ENCODE measurements at places on chromosomes 13 and 19.

DNA sequence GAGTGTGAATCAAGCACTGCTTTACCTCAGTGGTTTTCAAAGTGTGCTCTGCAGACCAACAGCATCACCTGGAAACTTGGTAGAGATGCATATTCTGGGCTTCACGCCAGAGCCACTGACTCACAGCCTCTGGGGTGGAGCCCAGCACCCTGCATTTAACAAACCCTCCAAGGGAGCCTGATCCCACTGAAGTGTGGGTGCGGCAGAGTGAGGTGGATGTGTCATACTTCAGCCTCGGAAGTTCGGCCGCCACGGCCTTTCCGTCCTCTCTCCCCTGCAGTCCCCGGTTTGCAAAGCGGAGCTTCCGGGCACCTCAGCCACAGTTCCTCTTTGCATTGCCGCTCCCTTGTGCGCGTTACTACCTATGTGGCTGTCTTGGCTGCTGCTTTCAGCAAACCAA, 33.3 kb upstream of the MICU2 start:
- DNase-seq: no peak

DNA sequence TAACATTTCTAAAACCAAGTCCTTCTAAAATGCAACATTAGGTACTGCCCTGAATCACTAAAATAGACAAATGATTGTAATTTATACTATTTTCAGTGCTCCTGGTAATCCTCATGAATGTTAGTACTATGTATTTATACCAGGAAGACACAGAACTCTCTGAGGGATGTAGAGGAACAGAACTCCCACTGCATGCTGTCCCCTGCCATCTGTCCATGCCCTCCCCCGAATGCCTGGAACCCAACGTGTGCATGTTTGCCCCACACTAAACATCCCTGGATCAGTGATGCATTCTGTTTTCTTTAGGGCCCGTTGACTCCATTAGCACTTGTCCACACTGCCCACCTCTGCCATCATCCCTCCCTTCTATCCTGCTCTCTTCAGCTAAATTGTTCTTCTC, 26.5 kb downstream of the ENOX1 start:
- no peak for DNase-seq

DNA sequence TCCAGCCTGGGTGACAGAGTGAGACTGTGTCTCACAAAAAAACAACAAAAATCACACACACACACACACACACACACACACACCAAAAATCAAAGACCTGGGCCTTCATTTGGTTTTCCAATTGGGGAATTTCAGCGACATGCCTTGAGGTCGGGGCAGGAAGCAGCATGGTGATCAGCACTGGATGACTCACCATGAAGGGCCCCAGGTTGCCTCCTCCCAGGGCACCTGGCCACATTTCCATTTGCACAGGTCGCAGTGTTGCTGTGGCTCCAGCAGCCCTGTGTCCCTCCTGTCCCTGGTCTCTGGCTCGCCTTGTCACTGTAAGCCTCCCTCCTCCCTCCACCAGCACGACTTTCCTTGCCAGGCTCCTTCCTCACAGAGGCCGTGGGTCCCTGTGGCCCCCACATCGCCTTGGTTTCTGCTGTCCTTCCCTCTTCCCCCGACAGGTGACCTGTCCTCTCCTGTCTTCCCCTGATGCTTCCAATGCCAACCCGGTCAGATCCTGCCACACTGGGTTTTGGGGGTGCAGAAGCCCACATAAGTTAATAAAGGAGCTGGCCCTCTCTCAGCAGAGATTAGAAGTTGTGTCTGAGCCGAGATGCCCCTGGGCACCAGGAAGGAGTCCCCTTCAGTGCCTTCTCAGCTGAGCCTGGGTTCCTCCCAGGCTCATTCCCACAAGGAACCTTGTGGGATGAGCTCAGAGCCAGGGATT, 66.7 kb downstream of the GPR12 start:
- DNase-seq: no peak

- no peak for DNase-seq
Measured at GRCh38 chr13:86757236-86757978, 913.8 kb upstream of the SLITRK5 start.

DNA sequence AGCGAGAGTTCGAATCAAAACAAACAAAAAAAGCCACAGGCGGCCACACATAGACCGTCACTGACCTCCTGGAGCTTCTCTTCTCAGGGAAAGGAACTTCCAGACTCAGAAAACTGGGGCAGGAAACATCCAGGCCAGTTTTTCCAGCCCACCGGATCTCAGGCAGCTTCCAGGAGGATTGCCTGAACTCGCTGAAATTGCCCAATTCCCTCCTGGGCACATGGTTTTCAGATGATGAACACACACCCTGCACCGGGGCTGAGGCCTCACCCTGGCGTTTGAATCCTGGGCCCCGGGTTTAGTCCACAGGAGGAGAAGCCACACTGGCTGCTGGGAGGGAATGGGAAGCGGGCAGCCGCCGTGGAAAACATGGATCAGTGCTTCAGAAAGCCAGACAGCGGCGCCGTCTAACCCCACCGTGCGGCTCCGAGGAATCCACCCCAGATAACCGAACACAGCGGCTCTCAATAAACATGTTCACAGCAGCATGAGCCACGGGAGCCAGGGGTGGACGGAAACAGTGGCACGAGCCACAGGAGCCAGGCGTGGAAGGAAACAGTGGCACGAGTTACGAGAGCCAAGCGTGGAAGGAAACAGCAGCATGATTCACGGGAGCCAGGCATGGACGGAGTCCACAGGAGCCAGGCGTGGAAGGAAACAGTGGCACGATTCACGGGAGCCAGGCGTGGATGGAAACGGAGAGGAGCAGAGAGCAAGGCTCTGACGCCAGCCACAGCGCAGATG, 18.2 kb upstream of the PTBP1 start:
- peak; percentile 73 for DNase-seq

DNA sequence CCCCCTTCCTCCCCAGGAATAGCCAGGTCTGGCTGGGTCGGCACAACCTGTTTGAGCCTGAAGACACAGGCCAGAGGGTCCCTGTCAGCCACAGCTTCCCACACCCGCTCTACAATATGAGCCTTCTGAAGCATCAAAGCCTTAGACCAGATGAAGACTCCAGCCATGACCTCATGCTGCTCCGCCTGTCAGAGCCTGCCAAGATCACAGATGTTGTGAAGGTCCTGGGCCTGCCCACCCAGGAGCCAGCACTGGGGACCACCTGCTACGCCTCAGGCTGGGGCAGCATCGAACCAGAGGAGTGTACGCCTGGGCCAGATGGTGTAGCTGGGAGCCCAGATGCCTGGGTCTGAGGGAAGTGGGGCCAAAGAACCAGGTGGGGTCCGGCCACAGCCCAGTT, 3.2 kb downstream of the KLK2 start:
- peak; percentile 29 for DNase-seq

GRCh38 chr13:22451327-22451741, 729.4 kb upstream of the SGCG start:
- DNase-seq: peak; percentile 86

- DNase-seq: no peak
Measured at GRCh38 chr19:16244091-16244490, 46.4 kb downstream of the AP1M1 start.

- no peak for DNase-seq
Measured at GRCh38 chr13:97120976-97121375, 101.2 kb upstream of the MBNL2 start.

GRCh38 chr13:73073050-73073449, 14.2 kb downstream of the KLF5 start:
- no peak for DNase-seq

DNA sequence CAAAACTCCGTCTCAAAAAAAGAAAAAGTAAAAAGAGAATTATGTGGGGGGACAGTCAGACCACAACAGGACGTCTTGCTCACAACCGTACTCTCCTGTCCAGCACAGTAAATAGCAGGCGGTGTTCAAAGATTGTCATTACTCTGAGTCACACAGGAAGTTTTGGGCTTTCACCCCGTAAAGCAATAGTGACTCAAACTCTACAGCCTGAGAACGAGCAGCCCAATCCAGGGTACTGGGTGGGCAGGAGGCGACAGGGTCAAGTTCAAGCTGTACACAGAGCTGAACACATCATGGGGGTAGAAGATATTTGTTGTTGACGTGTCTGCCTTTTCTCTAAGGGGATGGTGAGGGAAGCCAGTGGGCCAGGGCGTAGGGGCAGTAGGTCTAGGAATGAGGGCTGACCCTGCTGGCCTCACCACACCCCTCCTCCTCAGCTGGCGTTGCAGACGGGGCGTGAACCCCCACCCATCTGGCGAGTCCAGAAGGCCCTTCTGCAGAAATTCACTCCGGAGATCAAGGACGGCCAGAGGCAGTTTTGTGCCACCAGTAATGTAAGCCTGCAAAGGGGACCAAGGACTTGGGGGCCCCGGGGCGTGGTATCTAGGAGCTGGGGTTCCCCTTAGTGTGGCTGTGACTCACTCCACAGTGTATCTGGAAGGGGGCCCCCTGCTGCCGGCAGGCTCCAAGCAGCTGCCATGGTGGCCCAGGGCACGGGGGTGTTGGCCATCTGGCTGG, 23.3 kb downstream of the PRR12 start:
- no peak for DNase-seq

- no peak for DNase-seq
Measured at GRCh38 chr13:20126541-20127261, 34.2 kb downstream of the GJA3 start.

GRCh38 chr19:28487999-28488398, 725.0 kb downstream of the UQCRFS1 start:
- no peak for DNase-seq

DNA sequence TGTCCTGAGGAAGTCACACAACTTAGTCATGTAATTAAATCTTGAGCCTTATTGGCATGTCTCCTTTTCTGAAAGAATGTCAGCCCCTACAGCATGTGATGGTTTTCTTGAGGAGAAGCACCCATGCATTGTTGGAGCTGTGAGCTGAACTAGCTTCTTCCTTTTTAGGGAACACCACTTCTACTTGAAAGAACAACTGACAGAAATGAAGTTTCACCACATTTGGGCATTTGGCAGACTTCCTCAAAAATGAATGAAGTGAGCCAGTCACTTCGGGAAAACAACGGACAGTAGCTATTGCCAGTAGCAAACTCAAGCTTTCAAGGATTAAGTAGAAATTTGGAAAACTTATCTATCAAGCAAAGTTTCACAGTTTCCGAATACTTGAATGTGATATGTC, 1351.3 kb downstream of the EFNB2 start:
- DNase-seq: no peak

DNA sequence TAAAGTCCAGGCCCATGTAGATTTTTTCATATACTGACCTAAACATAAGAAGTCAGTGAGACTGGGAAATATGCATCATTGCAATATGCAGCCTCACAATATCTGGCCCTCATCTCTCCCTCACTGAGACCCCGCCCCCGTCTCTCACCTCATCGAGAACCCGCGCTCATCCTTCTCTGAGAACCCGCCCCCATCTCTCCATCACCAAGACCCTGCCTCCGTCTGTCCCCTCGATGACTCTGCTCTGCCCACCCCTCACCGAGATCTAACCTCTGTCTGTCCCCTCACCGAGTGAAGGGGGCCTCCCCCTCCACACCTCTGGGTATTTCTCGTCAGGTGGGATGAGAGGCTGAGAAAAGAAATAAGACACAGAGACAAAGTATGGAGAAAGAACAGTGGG, 20.5 kb upstream of the ZNF846 start:
- DNase-seq: no peak

GRCh38 chr19:53982001-53982451, 9.4 kb upstream of the CACNG6 start:
- DNase-seq: peak; percentile 69

DNA sequence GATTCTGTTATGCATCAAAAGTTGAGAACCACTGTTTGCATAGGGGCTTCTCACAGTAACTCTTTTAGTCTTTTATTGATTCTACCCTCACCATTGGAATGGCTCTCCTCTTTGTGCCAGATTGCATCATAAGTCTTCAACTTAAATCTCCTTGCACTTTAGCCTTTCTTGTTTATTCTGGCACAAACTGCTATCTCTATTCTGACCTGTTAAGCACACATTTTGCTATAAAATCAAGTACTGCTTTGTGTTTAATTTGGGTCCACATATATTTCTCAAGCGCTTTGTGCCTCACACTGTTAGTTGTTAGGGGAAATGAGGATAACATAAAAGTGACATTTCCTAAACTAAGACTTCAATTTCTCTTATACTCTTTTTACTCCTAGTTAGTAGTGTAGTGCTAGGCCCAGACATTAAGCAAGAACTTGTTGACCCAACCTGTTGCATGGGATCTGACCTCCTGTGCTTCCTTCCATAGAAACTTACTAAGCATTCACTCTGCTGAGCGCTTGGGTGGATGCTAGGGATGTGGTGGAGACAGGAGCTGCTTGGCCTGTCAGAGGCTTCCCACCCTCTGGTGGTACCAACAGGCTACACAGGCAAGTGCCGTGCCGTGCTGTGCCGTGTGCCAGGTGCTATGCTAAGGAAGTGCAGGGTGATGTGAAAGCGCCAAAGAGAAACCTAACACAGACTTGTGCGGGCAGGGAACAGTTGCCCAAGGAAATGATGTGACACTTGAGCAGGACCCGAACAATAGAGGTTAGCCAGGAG, 1.2 kb downstream of the UTP14C start:
- DNase-seq: no peak

GRCh38 chr13:98445340-98446233, 131.3 kb downstream of the STK24 start:
- peak; percentile 83 for DNase-seq

- no peak for DNase-seq
Measured at GRCh38 chr13:89518289-89519077, 1829.0 kb upstream of the MIR17HG start.

DNA sequence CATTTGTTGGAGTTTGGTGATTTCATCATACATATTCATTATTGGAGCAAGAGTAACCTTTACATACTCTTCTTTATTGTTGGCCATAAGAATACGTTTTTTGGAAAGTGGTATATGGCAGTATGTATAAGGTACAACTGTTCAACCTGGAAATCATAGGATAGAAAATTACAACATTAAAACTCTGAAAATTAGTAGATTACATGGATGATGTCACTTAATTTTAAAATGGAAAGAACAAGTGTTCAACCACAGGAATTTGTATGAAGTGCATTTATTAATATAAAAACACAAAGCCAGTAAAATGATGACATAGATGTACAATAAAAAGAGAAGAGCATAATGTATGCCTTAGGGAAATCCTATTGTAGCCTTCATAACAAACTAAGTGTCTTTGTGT, 7.3 kb upstream of the ZNF155 start:
- DNase-seq: no peak

GRCh38 chr13:27113436-27113835, 58.2 kb downstream of the USP12 start:
- no peak for DNase-seq

DNA sequence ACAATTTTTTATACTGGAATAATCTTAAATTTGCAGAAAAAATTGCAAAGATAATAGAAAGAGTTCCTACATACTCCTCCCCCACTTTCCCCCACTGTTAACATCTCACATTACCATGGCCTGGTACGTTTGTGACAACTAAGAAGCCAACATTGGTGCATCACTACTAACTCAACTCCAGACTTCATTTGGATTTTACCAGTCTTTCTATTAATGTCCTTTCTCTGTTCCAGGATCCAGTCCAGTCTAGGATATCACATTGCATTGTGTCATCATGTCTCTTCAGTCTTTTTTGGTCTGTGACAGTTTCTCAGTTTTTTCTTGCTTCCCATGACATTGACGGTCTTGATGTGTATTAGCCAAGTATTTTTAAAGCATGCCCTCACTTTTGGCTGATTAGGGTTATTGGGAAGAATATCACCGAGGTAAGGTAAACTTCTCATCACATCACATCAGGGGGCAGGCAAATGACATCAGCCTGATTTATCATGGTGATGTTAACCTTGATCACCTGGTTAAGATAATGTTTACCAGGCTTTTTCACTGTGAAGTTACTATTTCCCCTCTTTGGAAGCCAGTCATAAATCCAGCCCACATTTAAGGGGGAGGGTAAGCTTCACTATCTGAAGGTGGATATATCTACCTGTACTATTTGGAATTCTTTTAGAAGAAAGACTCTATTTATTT, 322.1 kb downstream of the ENOX1 start:
- DNase-seq: no peak

All from retina (tissue), 1 donor.